ENCODE measurements at places on chromosomes 3 and 15. TPM values are rescaled to one million over a fixed set of nuclear protein-coding genes. Genes with fewer than 3 reads are reported as not detected.

The ARRDC4 gene
- 13.3 TPM for polyA plus RNA-seq

DNA sequence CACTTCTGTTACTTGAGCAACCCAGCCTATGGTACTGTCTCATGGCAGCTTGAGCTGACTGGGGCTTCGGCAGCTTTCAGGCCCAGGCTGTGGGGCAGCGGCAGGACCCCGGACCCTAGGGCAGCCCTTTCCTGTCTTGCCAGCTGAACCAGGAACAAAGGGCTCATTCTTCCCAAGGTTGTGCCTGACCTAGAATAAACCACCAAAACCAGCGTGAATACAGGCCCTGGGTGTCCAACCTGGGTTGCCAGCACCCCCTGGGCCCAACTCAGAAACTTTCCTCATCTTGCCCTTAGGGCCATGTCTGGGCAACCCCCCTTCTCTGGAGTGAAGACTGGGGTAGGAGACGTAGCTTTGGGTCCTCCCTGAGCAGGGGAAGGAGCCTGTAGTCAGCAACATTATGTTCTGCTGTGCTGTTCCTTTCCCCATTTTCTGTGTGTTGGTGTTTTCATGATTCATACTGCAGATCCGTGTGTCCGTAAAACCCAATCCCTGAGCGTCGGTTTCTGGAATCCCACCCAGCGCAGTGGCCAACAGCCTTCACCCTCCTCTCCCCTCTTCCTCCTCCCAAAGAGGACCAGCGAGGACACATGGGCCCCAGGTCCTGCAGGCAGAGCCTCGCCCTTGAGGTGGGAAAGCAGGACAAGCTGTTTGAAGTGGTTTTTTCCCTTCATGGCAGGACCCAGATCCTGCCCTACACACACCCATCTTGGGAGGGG, 33.5 kb downstream of the TKT start:
- DNase-seq = no peak

The EOMES gene
- 0.39 TPM for polyA plus RNA-seq

The FGD5 gene
- polyA plus RNA-seq = 3.3 TPM

DNA sequence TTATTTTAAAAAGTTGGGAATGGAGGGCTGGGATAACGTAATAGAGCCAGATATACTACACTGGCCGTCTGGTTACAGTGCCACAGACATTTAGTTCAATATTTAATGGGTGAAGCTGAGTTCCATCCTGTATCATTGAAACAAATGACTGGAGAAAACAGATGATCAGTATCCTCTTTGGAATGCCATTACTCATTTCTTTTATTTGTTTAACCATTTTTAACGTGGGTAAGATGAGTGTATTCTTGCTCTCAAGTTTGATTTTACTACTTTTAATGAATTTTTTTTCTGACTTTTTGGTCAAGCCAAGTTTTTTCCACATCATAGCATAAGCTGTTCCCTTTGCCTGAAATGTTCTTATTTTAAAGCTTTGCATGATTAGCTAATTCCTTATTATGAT, 53.9 kb upstream of the GRM7 start:
- no peak for DNase-seq

The SAMMSON gene
- not detected for polyA plus RNA-seq

Measured in hepatocyte (in vitro differentiated cells).